ENCODE measurements at places on chromosomes 1 and 21.

DNA sequence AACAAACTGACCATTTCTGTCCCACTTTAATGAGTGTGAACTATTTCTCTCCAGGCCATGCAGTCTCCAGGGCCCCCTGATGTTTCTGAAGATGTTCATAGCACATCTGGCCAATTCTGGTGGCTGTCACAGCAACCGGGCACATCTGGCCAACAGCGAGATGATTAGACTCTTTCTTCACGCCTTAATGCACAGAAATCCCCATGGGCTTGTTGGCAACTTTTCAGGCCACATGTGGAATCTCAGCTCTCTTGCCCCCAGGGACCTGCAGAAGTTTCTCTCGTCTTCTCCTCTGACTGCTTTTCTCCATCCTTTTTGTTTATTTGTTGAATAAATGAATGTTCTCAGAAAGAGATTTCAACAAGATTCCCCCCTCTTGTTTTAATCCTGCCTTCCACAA lies 71.2 kb upstream of the HMGB4 start:
- DNase-seq = peak; percentile 19

DNA sequence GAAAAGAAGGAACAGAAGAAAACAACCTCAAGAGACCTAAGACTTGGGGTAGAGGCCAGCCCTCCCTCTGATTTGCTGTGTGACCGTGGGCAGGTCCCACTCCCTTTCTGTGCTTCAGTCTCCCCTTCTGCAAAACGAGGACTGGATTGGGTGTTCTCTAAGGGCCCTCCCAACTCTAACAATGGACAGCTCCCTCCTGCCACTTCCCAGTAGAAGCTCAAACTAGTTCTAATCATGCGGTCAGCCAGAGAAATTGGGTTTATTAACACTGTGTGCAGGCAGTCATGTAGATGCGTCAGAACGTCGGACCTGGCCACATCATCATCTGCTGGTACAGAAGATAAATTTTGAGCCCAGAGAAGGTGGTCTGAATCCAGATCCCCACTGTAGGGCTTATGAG lies 1.6 kb upstream of the PADI4 start:
- DNase-seq = no peak

DNA sequence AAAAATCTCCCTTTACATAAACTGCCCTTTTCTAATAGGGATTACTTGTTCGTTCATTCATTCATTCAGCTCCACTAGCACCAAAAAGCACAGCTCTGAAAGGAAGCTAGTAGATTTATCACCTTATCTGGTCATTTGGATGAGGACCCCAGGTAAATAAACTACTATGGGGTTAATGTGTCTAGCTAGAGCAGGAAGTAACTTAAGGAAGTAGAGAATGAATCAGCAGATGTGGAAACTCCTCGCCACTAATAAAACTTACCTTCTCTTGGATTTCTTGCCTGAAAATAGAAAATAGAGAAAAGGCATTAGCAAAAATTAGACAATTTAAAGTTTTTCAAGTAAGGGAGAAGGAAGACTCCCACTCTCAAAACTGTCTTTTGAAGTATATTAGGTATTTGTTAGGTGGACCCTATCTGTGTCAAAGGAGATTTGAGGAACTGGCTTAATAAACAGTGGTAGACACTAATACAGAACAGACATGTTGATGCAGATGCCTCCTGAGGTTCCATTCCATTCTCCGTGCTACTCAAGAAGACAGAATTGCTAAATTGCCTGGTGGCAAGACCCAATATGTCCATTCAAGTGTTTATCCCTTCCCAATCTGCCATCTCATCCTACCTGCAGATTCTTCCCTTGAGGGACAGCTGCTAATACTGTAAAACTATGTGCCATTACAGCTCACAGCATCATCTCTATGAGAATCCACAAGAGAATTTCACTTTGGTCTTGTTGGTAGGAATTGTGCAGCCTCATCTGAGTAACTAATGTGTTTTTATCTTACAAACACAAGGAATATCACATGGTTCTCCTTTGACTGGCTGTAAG lies 14.9 kb downstream of the SELL start:
- no peak for DNase-seq

- DNase-seq = no peak
Observed at GRCh38 chr1:26336477-26337205, 17.3 kb downstream of the CRYBG2 start.

DNA sequence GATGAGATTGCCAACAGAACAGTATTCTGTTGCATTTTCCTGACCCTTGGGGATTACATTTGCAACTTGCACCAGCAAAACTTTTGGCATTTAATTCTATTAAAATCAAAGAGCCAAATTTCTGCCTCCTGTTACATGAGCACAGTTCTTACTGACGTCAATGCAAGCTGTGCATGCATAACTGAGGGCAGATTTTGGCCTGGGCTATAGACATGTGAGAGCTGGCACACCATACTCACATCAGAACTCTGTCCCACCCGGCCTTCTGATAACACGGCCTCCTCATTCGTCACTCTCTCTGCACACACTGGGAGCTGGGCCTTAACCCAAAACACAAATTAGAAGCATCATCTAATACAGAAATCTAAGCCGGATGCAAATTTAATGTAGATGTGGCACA lies 31.5 kb downstream of the PAPPA2 start:
- no peak for DNase-seq

DNA sequence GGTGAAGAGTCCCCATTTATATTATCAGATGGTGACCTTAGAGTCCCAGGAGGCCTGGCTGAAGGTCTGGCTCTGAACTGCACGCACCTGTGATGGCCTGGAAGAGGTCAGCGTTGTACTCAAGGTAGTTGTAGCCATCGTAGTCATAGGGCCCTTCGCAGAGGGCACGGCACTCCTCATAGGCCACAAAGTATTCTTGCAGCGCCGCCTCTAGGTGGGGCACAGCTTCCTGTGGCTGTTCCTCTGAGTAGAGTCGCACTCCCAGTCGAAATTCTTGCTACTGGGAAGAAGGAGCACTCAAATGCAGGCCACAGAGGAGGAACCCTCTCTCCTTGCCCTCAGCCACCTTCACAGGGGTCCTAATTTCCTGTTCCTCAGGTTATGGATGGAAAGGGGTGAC lies 7.7 kb downstream of the P3H1 start:
- DNase-seq = no peak

- DNase-seq = no peak
Observed at GRCh38 chr1:213622365-213623063, 365.3 kb upstream of the PROX1 start.

GRCh38 chr1:185532856-185533255 lies 201.3 kb upstream of the HMCN1 start:
- DNase-seq = no peak

DNA sequence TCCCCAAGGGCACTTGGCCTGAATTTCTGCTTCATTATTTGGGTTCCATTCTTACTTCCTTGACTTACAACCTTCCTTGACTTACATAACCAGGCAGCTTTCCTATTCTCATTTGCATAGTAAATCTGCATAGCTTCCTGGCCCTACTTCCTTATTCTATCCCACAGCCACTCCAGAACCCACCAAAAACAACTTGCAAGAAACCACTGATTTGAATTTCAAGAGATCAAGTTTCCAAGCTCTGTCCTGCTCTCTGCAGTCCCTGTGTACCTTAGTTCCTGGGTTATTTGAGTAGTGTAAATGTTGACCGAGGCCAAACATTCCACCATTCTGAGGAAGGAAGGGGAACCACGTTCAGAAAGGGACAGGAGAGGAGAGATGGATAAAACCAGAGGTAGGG lies 603.3 kb downstream of the PTPRC start:
- DNase-seq = no peak

GRCh38 chr21:45006536-45007095 lies 66.8 kb downstream of the SLX9 start:
- no peak for DNase-seq

DNA sequence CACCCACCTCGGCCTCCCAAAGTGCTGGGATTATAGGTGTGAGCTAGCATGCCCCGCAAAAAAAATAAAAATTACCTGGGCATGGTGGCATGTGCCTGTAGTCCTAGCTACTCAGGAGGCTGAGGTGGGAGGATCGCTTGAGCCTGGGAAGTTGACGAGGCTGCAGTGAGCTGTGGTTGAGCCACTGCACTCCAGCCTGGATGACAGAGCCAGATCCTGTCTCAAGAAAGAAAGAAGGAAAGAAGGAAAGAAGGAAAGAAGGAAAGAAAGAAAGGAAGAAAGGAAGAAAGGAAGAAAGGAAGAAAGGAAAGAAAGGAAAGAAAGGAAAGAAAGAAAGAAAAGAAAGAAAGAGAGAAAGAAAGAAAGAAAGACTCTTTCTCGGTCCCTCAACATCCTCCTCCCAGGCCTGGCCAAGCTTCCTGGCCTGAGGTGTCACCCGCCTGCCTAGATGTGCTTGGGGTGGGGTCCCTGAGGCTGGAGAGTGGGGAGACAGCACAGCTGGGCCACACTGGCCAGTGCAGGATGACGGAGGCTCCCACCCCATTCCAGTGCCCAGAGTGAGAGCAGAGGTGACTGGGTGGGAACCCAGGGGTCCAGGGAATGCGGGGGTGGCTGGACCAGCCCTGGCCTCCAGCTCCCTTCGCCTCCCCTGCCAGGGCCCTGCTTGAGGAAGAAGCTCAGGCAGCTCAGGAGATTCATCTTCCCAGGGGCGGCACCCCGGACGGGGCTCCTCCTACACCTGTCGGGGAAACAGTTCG lies 10.2 kb upstream of the GNB1 start:
- no peak for DNase-seq

DNA sequence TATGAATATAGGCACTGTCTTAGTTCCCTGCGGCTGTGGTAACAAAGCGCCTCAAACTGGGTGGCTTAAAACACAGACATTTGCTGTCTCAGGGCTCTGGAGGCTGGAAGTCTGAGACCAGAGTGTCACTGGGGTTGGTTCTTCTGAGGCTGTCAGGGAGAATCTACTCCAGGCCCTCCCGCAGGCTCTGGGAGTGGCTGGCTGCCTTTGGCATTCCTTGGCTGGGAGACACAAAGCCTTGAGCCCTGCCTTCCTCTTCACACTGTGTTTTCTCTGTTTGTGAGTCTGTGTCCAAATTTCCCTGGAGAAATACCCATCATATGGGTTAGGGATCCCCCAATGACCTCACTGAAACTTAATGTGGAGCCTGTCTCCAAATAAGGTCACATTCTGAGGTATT lies 38.5 kb downstream of the B3GALT5 start:
- DNase-seq = peak; percentile 44

- peak; percentile 76 for DNase-seq
Observed at GRCh38 chr1:198667186-198667585, 28.3 kb downstream of the PTPRC start.

DNA sequence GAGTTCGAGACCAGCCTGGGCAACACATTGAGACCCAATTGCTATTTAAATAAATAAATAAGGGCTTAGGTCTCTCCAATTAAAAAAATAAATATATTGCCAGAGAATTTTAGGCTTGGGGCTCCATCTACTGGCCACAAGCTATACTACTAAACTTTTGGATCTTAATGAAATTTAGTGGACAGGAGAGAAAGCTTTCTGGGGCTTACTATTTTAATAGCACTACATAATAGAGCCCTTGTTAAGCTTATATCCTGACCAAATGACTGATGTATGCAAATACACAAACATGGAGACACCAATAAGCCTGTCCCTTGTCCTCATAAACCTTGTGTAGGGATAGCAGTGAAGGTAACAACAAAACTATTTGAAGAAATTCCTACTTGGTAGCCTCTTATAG lies 18.4 kb downstream of the CCT3 start:
- peak; percentile 38 for DNase-seq

DNA sequence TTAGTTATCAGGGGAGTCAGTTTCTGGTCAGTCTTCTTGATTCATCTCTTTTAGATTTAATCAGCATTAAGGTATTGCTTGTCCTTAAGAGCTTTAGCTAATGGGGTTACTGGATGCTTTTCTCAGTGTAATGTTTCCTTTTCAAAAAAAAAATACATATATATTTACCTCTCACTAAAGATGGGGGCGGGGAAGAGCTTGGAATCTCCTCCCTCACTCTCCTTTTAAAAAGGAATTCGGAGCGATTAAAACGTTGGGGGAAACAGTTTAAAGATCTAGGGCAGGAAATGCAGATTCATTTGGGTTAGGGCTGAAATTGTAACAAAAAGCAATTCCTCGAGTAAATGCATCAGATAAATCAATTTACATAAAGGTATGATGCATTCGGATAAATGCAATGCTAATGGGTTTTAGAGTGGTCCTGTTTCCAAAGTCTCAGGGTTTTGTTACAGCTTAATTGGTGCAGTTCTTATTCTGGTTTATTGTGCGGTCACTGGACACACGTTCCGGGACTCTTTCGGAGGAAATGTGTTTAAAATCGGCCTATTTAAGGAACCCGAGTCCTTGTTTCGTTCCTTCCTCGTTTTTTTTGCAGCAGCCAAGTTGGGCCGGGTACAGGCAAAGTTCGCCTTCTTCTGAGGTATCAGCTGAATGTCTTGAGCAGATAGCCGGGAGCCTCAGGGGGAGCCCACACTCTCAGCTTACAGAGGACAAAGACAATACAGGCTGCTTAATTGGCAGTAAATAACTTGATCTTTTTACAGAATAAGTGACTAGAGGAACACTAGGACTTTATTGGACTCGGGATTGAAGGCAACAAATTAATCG lies 1.6 kb downstream of the LMO4 start:
- DNase-seq = peak; percentile 24

DNA sequence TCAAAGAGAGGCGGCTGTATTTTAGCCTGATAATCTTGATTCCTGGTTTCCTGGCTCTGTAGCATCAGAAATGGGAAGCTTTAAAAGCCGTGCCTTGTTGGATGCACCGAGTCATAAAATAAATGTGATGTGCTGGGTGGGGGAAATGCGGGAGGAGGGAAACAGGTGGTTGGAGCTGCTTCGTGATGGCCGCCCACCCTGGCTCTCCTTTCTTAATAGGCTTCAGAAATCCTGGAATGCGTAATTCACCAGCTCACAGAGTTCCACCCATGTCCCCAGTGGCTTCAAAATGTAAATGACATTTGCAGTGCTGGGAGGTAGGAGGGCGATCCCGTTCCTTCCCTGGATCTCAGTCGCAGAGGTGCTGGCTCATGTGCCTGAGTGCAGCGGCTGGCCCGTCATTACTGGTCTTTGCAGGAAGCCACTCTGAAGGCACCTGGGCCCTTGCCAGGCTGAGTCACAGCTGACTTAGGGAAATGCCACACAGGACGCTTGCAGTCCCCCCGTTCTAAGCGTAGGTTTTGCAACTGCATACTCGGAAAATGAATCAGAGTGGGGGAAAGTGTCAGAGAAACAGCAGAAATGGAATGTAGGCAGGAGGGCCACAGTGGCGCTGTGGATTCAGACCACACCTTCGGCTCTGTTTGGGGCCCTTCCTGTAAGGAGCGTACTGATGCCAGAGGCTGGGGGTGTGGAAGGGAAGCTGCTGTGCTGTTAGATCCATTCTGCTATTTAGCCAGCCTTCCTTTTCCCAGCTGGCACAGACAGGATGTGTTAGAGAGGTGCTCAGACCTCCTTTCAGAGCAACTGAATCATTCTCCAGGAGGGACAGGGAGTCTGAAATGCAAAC lies 37.6 kb downstream of the GALNT2 start:
- DNase-seq = peak; percentile 100
